ENCODE measurements at places on chromosomes 16 and 17.

GRCh38 chr17:16275024-16275423 is 58.0 kb downstream of the PIGL start:
- no peak for DNase-seq

- DNase-seq, result no peak
Measured at GRCh38 chr16:69611103-69611640, 45.4 kb downstream of the NFAT5 start.

DNA sequence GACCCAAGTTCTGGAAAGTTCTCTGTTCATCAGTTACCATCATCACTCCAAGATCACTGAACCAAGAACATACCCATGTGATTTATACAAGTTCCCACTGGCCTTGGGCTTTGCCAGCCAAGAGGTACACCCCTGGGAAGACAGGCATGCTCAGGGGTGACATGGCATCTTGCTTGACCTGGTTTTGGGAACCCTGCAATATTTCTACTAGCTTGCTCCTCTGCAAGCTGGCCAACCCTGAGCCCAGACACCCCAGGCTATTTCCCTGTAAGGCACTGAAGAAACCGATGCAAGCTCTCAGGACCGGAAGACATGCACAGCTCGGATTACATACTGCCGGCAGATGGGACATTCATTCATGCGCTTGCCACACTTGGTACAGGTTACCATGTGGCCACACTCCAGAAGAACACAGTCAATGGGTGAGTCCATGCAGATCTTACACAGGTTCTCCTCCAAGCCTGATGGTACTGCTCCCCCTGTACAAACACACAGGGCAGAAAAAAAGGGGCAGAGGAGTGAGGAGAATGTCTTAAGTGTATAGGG is 31.4 kb downstream of the LIG3 start:
- no peak for DNase-seq

GRCh38 chr16:61770301-61770700 is 265.9 kb downstream of the CDH8 start:
- no peak for DNase-seq

GRCh38 chr16:64253096-64253495 is 868.8 kb downstream of the CDH11 start:
- DNase-seq, result no peak

- no peak for DNase-seq
Measured at GRCh38 chr16:23640615-23640930, 537 bp downstream of the PALB2 start.

GRCh38 chr17:62868723-62869122 is 60.6 kb upstream of the MARCHF10 start:
- no peak for DNase-seq

DNA sequence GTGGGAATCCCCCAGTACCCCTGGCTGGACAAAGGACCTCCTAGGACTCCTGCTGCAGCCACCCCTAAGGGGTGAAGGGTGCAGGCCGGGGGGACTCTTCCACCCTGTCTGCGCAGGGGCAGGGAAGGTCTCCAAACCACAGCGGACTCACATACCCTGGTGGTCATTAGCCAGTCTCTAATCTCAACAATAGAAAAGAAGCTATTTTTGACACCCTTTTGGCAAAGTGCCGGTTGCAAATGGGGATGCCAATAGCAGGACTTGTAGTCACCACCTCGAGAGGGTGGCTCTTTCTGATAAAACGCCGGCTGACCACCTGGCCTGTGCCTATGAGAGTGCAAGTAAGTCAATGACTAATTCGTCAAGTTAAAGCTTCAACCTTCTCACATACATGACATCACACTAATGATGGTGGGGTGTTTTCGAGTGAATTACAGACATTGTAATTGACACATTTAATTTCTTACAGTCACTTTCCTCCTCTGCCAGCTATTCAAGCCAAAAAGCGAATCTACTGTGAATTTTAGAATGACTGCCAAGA is 23.1 kb upstream of the DNAH17 start:
- DNase-seq, result no peak

DNA sequence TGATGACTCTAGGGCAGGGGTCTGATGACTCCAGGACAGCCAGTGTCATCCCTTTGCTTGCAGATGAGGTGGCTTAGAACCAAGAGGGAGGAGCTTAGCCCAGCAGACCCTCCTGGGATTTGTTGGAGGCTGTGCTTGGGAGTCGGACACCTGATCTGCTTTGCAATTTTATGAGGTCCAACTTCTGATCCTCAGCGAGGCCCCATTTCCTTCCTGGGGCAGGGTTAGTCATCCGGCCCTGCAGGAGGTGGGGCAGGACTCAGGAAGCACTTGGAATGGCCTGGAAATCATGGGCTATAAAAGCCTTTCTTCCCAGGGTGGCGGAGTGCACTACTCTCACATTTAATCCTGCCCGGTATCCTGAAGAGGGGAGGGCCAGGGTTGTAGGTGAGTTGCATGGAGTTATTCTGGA is 168.5 kb downstream of the MSI2 start:
- no peak for DNase-seq

DNA sequence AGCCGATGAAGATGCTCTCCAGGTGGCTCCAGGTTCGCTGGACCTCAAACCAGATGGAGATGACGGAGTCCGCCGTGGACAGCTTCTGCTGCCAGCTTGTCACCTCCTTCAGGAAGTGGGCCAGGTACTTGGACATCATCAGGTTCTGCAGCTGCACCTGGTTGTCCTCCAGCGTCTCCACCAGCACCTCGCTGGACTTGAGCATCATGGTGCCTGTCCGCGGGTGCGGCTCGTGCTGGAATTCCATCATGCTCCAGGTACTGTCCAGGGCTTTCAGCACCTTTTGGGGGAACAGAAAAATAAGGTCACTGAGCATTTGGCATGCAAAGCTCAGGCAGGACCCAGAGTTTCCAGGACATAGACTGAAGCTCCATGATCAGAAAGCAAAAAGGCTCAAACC is 69.7 kb downstream of the DNAH17 start:
- DNase-seq, result no peak

DNA sequence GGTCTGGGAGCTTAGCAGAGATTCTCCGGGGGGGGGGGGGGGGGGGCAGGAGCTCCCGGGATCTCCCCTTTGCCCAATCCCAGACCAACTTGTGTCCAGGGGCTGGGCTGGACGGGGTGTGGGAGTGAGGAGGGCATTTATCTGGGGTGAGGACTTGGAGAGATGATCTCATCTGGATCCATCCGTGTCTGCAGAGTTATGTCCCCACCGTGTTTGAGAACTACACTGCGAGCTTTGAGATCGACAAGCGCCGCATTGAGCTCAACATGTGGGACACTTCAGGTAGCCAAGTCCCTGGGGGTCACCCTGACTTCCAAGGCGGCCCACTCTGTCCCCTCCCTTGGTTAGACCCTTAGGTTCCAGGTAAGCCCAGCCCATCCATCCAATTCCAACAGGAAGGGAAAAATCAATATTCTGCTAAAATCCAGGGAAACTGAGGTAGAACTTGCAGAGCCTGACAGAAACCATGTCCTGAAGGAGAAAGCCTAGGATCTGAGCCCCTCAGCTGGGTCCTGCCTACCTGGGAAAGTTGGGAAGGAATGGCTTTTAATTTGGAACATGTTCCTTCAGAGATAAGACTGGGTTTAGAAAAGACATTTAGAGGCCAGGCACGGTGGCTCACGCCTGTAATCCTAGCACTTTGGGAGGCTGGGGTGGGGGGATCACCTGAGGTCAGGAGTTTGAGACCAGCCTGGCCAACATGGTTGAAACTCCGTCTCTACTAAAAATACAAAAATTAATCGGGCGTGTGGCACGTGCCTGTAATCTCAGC is 921 bp downstream of the RND2 start:
- DNase-seq, result no peak

GRCh38 chr17:10060526-10060925 is 137.9 kb downstream of the GAS7 start:
- DNase-seq, result no peak

GRCh38 chr17:29617125-29617480 is 5.6 kb downstream of the CORO6 start:
- peak; percentile 85 for DNase-seq

DNA sequence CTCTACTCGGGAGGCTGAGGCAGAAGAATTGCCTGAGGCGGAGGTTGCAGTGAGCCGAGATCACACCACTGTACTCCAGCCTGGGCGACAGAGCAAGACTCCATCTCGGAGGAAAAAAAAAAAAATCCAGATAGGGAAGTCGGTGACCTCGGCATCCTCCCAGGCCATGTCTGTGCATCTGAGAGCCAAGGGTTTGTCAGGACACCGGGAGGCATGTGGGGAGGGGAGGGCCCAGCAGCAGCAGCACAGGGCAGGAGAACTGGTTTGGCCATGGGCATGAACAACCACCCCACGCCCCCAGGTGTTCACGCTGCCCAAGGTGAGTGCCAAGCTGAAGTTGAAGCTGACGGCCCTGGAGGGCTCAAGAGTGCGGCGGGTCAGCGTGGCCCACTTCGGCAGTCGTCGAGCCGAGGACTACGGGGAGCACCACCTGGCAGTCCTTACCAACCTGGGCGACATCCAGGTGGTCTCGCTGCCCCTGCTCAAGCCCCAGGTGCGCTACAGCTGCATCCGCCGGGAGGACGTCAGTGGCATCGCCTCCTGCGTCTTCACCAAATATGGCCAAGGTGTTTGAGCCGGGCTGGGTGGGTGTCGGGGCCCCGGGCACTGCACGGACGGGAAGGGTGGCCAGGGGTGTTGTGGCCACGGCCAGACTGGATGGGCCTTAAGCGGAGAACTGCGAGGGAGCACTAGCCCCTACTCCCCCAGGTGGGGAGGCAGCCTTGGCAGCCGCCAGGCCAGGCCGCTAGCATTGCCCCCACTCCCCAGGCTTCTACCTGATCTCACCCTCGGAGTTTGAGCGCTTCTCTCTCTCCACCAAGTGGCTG is 14.7 kb upstream of the MYO15B start:
- DNase-seq, result no peak

GRCh38 chr17:14302431-14303099 is 1.7 kb downstream of the HS3ST3B1 start:
- peak; percentile 78 for DNase-seq

DNA sequence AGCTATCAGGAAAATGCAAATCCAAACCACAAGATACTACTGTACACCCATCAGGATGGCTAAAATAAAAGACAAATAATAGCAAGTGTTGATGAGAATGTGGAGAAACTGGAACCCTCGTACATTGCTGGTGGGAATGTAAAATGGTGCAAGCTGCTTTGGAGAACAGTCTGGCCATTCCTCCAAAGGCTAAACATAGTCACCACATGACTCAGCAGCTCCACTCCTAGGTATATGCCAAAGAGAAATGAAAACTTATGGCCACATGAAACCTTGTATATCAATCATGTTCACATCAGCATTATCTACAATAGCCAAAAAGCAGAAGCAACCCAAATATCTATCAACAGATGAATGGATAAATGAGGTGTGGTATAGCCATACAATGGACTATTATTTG is 28.5 kb downstream of the VAC14 start:
- DNase-seq, result no peak

DNA sequence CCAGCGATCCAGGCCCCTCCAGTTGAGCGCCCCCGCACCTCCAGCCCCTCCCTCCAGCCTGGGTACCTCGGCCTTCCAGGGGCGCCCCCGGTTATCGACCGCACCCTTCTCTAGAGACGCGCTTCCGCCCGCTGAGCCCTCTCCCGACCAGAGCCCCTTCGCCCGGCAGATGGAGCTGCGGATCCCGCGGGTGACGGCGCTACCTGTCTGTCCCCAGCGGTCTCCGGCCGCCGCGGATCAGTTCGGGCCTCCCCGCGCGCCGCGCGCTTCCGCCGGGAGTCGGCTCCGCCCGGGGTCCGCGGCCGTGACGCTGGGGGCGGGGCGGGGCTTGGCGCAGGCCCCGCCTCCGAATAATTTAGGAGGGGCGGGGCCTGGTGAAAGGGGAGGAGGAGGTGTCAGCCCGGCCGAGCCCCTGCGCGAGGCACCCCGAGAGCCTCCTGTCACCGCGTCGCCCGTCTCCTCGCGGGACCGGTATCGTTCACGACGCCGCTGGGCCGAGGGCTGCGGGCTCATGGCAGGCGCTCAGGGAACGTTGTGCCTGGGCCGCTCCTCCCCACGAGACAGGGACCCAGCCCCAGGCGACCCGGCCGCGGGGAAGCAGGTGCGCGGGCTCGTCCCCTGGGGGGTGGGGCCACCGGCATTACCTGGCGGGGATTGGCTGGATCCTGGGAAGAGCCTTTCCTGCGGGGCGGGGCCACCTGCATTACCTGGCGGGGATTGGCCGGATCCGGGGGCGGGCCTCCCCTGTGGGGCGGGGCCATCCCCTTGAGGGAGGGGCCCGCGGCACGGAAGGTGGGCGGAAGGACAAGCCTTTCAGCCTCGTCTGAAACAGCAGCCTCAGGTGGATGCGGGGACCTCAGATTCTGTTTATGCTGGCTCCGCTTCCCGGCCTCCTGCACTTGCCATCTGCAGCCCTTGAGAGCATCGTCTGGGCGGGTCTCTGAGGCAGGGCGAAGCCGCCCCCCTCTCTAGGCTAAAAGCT is at the start of gene SPATA2L:
Gene SPATA2L, minus strand, starts transcription at position 281 of the 982 bp plus-strand sequence. CDS start 473 bp downstream, outside the sequence.
- DNase-seq, result peak; percentile 95

- no peak for DNase-seq
Measured at GRCh38 chr17:33583518-33584417, 290.7 kb upstream of the ASIC2 start.

- DNase-seq, result no peak
Measured at GRCh38 chr17:33989361-33990148, 265.5 kb upstream of the CCL2 start.

- no peak for DNase-seq
Measured at GRCh38 chr17:8963647-8964258, 1.8 kb downstream of the PIK3R5 start.

GRCh38 chr17:42078396-42079043 is 19.8 kb downstream of the ZNF385C start:
- no peak for DNase-seq

DNA sequence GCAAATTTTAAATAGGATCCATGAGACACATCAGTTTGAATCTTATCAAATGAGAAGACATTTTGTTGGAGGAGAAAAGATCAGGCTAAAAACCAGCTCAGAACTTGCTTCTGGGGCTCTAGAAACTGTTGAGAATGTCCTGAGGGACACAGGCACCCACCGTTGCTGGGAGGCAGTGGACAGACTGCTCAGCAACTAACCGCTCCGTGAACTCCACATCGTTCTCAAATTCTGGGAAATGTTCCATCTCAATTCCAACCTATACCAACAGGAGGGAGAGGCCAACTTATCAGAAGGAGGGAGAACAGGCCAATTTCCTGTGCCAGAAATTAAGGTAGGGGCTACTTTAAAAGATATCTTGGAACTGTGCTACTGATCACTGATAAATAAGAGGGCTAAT is 8.3 kb downstream of the TAT start:
- no peak for DNase-seq

- no peak for DNase-seq
Measured at GRCh38 chr16:20938426-20938825, 37.9 kb downstream of the LYRM1 start.

GRCh38 chr16:1363501-1364041 is 11.8 kb downstream of the GNPTG start:
- peak; percentile 57 for DNase-seq

- DNase-seq, result no peak
Measured at GRCh38 chr16:57556941-57557541, 14.6 kb downstream of the ADGRG5 start.

DNA sequence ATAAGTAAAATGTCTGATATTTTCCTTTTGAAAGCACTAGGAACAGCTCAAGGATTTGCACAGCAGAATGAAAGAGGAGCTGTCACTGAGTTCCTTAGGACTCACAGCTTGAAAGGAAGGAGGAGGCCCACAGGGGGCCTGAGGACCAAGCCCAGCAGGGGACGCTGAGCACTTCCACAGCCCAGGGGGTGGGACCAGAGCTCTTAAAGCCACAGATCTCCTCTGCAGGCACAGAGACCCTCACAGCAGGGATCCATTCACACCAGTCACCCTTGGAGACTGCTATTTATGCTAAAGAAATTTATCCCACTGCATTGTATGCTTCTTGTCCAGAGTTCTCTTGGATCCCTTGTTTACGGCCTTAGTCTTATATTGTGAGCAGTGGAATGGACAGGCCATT is 253.3 kb downstream of the STX8 start:
- no peak for DNase-seq

All from activated T-helper 1 cell treated with anti-CD3 and anti-CD28 coated beads, Interleukin-2, amount 50 U/mL, for 16 hours (primary cell).